Stimulated activated naive CD8-positive, alpha-beta T cell treated with anti-CD3 and anti-CD28 coated beads, Interleukin-15, amount 100 ng/mL, for 72 hours (primary cell): ENCODE measurements at places on chromosomes 4 and X.

DNA sequence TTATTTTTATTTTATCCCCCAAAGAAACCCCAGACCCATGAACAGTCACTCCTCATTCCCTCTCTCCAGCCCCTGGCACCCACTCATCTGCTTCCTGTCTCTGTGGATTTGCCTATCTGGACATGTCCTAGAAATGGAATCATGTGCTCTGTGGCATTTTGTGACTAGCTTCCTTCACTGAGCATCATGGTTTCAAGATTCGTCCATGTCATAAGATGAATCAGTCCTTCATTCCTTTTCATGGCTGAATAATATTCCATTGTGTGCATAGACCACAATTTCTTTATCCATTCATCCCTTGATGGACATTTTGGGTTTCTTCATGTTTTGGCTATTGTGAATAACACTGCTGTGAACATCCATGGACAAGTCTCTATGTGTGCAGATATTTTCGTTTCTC, 10.2 kb downstream of the ABCD1 start:
- no peak for DNase-seq

DNA sequence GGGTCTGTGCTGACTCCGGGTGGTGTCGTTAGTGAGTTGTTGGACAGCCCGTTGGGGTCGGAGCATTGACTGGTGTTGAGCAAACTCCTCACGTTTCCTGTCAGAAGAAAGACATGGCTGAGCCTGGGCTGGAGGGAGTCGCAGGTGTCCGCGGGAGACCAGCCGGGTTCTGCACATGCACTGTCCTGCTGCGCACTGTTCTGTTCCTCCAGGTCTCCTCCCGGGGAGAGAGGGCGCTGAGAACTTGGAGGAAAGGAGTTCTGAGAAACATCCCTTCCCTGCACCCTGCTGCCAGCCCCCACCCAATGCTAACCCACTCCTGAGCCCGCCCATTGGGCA, 1.1 kb downstream of the ZNF141 start:
- DNase-seq, result peak; percentile 11

GRCh38 chrX:3678328-3678727, 35.1 kb downstream of the PRKX start:
- DNase-seq, result no peak

GRCh38 chr4:165326831-165327210, 648 bp upstream of the MSMO1 start:
- DNase-seq, result peak; percentile 29

- no peak for DNase-seq
Observed at GRCh38 chr4:114041117-114041475, 61.6 kb upstream of the ARSJ start.

GRCh38 chr4:157315968-157316367, 95.4 kb downstream of the GRIA2 start:
- no peak for DNase-seq

GRCh38 chr4:8419222-8420041, 21.1 kb downstream of the ACOX3 start:
- peak; percentile 68 for DNase-seq

DNA sequence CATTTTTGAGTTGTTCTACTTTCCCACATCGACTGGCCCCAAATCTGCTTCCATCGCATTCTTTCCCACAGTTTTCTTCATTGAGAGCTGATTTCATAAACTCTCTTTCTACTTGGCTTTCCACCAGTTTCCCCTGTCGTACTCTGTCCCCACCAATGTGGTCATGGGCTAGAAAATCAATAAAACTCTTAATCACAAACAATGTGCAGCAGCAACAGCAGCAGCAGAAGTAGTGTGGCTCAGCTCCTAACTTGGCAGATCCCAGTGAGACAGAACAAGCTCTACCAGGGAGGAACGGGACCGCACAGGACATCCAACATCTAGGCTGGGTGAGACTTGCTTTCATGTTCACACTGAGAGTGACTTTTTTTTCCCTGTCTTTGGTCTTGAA, 3.1 kb upstream of the SETD7 start:
- no peak for DNase-seq

- DNase-seq, result no peak
Observed at GRCh38 chr4:957231-957580, 16.2 kb downstream of the DGKQ start.

GRCh38 chrX:17415242-17415810, 40.3 kb downstream of the NHS start:
- no peak for DNase-seq

DNA sequence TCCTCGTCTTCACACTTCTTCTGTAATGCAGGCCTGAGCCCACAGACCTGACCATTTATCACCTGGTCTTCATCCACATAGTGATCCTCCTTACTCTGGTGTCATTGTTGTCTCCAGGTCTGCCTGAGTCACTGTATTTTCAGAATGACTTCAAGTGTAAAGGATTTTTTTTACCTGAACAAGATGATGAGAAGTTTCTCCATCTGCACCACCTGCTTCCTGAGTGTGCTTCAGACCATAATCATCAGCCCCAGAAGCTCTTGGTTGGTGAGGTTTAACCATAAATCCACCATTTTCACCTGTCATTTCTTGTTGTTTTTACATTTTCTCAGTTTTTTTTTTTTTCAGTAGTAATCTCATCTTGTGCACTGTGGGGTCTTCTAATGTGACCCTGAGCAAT, 39.0 kb downstream of the WDR13 start:
- DNase-seq, result no peak

GRCh38 chr4:164959896-164960295, 17.6 kb downstream of the TRIM61 start:
- no peak for DNase-seq

DNA sequence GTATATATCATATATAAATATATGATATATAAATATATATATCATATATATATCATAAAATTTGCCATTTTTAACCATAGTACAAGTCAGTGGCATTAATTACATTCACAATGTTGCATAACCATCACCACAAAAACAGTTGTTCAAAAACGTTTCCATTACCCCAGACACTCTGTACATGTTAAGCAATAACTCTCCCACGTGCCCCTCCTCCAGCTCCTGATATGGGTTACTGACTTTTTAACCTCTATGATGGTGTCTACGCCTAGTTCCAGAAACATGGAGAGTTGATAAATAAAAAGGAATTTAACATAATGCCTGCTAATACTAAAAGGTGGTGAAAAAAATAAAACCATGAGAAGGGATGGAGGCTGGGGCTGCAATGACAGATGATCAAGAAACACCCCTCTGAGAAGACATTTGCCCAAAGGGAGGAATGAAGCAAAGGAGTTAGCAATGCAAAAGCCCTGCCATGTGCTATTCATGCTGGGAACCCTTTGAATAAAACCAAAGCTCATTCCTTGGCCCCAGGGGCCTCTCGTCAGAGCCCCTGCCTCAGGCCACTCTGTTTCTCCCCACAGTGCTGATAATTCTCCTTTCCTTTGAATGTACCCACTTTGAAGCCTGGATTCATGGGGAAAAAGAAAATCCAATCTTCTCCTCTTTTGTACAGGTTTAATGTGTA, 144.3 kb downstream of the NWD2 start:
- DNase-seq, result no peak

DNA sequence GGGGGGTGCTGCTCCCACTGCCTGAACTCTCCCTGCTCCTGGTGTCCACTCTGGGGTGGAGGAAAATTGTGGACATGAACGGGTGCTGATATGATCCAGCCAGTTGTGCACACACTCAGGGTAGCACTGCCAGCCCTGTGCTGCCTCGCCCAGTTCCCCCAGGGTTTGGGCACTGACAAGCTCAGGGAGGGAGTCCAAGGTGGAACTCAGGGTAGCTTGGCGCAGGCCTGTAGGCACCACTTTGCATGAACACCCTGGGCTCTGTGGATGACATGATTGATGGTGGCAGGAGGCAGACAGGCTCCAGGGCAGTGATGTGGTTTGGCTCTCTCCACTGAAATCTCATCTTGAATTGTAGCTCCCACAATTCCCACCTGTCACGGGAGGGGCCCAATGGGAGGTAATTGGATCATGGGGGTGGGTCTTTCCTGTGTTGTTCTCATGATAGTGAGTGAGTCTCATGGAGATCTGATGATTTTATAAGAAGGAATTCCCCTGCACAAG, 572.0 kb upstream of the PABPC4L start:
- DNase-seq, result no peak

- no peak for DNase-seq
Observed at GRCh38 chr4:85756938-85757337, 282.0 kb downstream of the ARHGAP24 start.

- no peak for DNase-seq
Observed at GRCh38 chr4:85656759-85657505, 182.0 kb downstream of the ARHGAP24 start.

- DNase-seq, result no peak
Observed at GRCh38 chr4:34814266-34814665, 1430.0 kb downstream of the ARAP2 start.

- DNase-seq, result no peak
Observed at GRCh38 chr4:14294611-14295010, 667.1 kb upstream of the BOD1L1 start.
